ENCODE measurements at places on chromosomes 11 and 22. TPM values are rescaled to one million over a fixed set of nuclear protein-coding genes. Genes with fewer than 3 reads are reported as not detected.

- DNase-seq = no peak
Observed at GRCh38 chr11:1643146-1643690, 13.6 kb downstream of the KRTAP5-5 start.

- DNase-seq = peak; percentile 41
Observed at GRCh38 chr22:44329179-44329796, 16.5 kb upstream of the SHISAL1 start.

GRCh38 chr11:57213342-57214097, 23.5 kb downstream of the APLNR start:
- DNase-seq = no peak

DNA sequence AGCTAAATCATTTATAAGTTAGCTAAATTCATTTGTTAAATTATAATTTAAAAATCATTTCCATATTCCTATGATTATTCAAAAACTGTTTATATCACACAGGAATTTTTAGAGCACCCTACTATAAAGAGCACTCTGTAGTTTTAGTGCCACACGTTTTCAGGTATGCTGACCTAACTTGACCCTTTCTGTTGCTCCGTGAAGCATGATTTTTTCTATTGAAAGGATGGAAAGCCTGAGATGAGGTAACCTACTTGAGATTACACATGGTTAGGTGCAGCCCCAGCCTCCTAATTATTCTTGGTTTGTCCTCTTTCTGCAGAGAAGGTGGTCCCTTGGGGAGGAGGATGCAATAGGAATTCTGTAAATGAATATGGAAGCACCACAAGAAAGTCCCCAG, 72.6 kb downstream of the PPFIBP2 start:
- DNase-seq = no peak

DNA sequence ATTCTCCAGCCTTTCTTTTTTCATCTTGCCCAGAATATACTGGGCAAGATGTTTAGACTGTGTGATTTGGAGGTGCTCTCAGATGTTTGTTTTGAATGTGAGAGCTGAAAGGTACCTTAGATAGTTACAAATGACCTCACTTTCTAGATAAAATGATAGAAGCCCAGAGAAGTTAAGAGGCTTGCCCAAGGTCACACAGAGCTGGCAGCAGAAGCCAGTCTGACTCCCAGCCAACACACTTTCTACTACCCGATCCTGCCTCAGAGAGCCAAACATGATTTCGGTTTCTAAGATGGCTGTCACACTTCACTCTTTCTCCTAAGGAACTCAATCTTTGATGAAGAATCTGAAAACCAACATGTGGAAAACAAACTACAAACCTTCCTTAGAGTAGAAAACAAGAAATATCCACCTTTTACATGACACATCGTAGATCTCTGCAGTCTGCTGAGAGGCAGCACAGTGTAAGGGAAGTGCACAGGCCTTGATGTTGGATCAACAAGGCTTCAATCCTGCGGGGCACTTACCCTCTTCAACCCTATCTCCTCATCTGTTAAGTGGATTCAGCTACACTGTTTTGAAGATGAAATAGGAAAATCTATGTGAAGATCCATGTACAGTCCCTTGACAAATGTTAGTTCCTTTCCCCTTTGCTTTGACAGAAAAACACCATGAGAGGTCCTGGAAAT, 58.6 kb downstream of the SYTL2 start:
- peak; percentile 60 for DNase-seq

- DNase-seq = peak; percentile 17
Observed at GRCh38 chr11:67006029-67006884, 16.7 kb upstream of the SYT12 start.

Gene SLC25A18
- not detected for total RNA-seq

Data from activated CD4-positive, alpha-beta T cell treated with anti-CD3 and anti-CD28 coated beads, Interleukin-2, amount 10 ng/mL, durations not matched to agents 7 days and 5 days (primary cell).